Epithelial cell of proximal tubule (primary cell): ENCODE measurements at places on chromosomes 2 and 18. TPM values are rescaled to one million over a fixed set of nuclear protein-coding genes. Genes with fewer than 3 reads are reported as not detected.

DNA sequence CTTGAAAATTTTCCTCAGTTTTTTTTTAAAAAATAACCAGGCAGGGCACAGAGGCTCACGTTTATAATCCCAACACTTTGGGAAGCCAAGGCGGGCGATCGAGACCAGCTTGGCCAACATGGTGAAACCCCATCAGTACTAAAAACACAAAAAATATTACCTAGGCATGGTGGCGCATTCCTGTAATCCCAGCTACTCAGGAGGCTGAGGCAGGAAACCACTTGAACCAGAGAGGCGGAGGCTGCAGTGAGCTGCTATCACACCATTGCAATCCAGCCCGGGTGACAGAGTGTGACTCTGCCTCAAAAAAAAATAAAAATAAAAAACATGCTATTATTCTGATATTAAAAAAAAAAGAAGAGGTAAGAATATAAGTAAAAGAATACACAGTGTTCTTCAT is 191.0 kb downstream of the ZEB2 start:
- DNase-seq: no peak

DNA sequence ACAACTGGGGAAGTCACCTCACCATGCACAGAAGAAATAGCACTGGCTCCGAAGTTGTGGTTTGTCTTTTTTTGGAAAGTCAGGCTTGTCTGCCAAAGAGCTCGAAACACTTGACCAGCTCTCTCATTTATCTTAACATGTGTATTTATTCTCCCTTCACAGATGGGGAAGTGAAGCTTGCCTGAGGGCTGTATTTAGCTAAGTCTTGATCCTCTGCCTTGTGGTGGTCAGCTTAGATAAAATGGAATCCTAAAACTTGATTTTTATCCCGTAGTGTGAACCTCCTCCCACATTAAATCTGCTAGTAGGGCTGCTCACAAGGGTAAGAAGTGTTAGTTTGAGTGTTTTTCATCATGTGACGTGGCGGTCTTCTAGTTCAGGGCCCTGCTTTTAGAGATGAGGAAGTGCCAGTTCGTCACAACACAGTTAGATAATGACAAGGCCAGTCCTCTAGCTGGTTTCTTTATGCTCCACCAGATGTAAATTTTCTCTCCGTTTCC is 89.7 kb downstream of the TMEM247 start:
- DNase-seq: no peak

GRCh38 chr2:134406311-134406710 is 152.4 kb downstream of the MGAT5 start:
- no peak for DNase-seq

- no peak for DNase-seq
These were observed 149.5 kb downstream of the ACOXL start for GRCh38 chr2:110881908-110882307.

- DNase-seq: no peak
These were observed 25.2 kb upstream of the LCLAT1 start for GRCh38 chr2:30421604-30422443.

DNA sequence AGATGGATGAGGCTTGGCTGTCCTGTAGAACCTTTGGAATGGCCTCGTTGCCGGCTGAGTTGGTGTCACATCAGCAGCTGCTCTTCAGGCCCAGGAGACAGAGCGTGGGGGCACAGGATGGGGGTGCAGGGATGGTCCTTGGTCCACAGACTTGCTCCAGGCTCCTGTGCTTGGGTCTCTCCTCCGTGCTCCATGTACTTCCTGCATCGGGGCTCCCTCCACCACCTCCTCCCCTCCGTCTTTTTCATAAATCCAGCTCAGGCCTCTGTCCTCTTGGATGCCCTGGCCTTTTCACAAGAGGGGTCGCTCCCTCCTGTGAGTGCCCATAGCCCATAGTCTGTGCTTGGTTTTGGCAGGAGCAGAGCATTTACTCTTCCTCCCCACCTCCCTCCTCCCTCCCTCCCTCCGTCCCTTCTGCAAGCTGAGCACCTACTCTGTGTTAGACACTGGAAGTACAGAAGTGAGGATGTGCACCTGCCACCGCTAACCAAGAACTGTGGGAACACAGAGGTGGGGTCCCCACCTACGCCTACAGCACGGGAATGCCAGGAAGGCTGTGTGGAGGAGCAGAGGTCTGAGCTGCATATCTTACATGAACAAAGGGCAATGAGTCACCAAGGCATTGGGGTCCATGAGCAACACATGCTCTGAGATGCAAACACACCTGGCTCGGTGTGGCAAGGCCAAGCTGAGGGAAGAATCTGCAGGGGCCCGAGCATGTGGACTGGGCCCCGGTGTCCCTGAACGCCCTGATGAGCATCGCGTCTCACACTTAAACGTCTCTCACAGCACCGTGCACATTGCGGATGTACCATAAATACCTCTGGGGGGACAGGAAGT is 458.7 kb upstream of the HS6ST1 start:
- no peak for DNase-seq

DNA sequence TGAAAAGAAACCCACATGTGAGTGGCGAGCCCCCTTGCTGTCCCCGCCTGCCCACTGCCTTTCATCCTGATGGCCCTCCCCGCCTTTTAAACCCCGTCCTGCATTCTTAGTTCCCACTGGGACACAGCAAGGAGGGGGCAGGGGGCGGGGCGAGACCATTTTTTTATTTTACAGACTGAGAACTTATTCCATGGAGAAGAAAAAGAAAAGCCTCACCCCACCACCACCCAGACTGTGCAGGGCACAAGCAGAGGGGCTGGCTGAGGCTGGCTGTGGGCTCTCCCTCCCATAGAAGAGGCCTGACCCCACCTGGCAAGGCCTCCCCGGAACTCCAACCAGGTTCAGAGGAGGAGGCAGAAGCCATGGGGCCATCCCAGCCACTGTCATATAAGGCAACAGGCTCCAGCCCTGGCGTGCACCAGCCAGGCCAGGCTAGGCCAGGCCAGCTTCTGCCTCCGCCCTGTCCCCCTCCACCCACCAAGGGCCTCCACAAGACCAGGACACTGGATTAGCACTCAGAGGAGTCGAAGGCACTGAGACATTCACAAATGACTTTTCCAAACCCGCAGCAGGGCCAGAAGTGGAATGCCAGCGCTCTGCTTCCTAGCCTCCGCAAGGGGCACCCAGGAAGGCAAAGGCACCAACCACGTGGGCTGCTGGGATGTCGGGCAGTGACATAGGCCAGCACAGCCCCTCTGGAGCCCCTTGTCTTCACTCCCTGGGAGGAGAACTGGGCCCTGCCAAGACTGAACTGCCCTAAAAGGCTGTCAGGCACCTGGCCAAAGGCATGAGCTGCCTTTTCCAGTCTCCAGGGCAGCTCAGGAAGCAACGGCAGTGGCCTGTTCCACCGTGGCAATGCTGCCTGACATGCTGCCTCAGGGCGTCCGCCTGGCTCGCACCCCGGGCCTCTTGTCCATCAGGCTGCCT is 37.5 kb upstream of the SEMA4C start:
- no peak for DNase-seq

- DNase-seq: no peak
These were observed 195.7 kb downstream of the PPP1R1C start for GRCh38 chr2:182181381-182181780.

GRCh38 chr2:209523041-209523740 is 99.3 kb downstream of the MAP2 start:
- DNase-seq: no peak

DNA sequence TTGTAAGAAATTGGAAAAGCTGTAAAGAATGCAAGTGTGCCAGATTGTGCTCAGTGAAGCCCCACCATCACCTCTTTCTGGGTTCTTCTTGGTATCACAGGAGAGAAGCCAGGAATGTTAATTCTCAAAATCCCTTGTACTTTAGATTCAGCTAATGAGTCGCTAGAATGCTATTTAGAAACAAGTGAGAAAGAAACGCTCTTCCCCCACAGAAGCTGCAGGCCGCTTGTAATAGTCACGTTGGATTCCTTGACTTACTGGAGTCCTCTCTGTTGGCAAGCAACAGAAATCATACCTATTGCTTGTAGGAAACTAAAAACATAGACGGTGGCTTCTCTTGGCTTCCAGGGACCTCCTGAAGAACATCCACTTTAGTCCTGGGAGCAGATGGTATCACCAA is 375.6 kb upstream of the LRATD1 start:
- DNase-seq: no peak

GRCh38 chr2:218878926-218879761 is 1.5 kb upstream of the WNT10A start:
- no peak for DNase-seq

DNA sequence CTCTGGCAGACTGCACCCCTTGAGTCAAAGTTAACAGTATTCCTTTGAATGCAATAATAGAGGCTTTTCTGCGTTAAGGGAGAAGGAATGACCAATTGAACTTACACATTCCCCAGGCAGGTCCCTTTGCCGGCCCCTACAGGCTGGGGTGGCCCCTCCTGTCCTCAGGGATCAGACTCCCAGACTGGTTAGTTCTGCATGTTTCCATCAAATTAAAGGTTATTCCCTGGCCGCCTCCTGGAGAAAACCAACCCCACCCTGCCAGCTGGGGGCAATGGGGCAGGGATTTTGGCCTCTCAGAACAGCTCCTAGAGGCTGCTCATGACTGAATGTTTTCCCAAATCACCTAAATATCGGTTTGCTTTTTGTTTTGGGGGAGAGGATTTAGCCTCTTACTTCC is 199.6 kb downstream of the MGAT5 start:
- DNase-seq: no peak

DNA sequence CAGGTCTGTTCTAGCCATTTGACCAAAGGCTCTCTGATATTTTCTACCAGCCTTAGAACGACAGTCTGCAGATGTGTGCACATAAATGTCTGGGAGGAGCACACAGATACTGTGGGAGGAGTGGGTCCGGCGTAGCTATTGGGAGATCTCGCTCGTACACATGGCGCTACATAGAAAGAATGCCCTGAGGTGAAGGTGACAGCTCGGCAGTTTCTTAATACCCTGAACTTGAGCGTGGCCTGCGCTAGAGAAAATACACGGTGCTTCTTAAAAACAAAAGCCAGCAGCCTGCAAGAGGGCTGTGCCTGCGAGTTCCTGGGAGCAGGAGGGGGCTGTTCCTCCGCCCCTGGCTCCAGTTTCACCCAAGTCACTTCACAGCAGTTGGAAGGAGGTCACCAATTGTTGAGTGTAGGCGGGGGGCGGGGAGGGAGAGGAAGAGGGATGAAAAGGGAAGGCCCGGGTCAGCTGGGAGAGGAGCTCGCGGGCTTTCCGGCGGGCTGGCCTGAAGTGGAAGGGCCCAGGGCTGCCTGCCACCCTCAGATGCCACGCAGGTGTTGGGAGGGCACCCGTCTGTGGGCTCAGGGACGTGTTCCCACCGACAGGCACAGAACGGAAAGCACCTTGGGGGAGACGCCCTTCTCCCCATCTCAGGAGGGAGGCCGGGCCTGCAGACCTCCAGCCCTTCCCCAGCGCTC is 124.7 kb upstream of the ZNF516 start:
- DNase-seq: no peak

DNA sequence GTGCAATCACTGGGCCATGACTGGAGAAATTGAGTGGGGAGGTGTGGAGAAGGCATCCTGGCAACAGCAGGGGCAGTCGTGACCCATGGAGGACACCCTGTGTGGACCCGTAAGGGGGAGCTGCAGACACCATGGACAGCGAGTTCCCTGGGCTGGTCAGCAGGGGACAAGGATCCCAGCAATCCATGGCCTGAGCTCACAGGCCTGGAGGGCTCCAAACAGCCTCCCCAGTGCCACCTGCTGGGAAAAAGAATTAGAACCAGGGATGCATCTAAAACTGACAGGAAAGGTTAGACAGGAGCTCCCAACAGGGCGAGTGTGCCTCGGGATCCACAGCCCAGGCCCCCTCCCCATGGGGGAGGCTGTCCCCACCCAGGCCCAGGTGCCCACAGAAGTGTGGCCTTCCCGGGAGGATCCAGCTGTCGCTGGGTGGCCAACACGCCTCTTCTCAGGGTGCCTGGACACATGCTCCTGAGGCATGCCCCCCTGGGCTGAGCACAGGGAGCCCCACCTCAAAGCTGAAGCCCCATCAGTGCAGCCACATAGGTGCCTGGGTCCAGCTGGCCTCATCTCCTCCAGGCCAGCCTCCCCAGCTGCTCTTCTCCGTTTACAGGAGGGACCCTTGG is 20.5 kb upstream of the KIF1A start:
- DNase-seq: peak; percentile 6

- no peak for DNase-seq
These were observed 334.4 kb upstream of the THUMPD2 start for GRCh38 chr2:40113272-40113968.

DNA sequence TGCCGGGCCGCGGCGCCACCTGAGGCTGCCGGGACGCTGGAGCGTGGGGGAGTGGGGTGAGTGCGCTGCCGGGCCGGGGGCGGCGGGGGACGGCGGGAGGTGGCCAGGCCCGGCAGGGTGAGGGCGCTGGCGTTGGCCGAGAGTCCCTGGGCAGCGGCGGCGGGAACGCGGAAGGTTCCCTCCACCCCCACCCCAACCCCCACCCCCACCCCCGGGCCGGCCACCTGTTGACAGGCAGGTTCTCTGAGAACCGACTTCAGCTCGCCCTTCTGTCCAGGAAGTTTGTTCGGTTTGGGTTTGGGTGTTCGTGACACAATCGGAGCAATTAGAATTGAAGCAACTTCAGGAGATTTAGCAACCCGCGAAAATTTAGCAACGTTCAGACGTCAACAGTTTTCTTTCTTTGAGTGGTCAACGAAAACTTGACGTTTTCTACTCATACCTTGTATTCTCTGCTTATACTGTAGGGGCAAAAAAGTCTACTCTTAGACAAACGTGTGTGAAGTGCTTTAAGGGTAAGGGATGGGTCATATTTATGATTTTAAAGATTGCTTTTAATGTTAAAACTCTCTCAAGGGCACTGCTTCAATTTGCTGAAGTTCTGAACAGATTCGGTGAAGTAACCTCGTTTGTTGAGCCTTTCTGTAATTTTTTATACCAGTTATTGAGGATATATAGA is 9.3 kb downstream of the OTX1 start:
- DNase-seq: no peak

GRCh38 chr2:232569541-232569940 is 19.1 kb downstream of the EIF4E2 start:
- no peak for DNase-seq

Gene MBD1
- 56.5 and 70.2 TPM in 2 replicates for total RNA-seq

Gene TNFRSF11A
- total RNA-seq: 0.80 and 4.2 TPM in 2 replicates

Gene DLGAP1
- 0.63 TPM in 1 of 2 replicates, not detected in the other for total RNA-seq

Gene SSB
- 101 and 110 TPM in 2 replicates for total RNA-seq

Gene RAMP1
- total RNA-seq: 4.0 and 6.5 TPM in 2 replicates

Gene BUB1
- 57.2 and 85.9 TPM in 2 replicates for total RNA-seq

Gene CFLAR
- total RNA-seq: 56.2 and 103 TPM in 2 replicates

Gene PCBP1
- total RNA-seq: 73.6 and 100 TPM in 2 replicates

Gene SATB2
- total RNA-seq: 1.8 and 2.7 TPM in 2 replicates

Gene PGAP1
- total RNA-seq: 1.2 and 2.6 TPM in 2 replicates

Gene MERTK
- 4.3 and 8.7 TPM in 2 replicates for total RNA-seq
